ENCODE measurements at places on chromosomes 6 and 20.
A peak's percentile ranks its signal among the peaks of the same experiment; 100 is the strongest.

- DNase-seq: peak; percentile 33
These were observed 114.4 kb downstream of the ADGRG6 start for GRCh38 chr6:142416179-142416578.

DNA sequence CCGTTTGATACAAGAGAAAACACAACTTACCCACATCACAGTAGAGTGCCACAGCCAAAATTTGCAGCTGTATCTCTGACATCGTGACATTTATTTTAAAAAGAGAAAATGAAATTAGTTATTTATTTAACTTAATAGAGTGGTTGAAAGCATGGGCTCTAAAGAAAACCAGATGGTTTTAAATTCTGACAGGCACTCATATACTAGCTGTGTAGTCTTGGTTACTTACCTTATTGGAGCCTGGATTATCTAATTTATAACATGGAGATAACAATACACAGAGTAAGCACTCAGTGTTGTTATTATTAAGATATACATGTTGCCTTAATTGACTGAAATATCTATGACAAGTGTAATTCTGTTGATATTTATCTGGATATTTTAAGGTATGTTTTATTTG, 334.9 kb downstream of the GRIK2 start:
- DNase-seq: no peak

DNA sequence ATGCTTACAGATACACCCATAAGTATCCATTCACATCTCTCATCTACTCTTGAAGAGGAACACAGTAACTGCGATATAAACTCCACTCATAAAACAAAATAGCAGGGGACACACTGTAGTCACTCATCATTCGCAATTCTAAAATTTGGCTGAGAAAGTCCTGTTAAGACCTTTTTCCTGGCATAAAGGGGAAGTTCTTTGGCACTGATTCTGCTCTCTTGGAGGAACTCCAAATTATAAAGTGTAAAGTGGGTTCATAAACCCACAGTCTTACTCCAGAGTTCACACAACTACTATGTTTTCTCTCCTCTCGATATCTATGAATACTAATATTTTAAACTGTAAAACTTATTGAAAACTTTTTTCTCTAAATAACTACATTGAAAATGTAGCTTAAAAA, 80.6 kb downstream of the ADGB start:
- DNase-seq: no peak

GRCh38 chr6:156552849-156553248, 224.3 kb upstream of the ARID1B start:
- DNase-seq: no peak

DNA sequence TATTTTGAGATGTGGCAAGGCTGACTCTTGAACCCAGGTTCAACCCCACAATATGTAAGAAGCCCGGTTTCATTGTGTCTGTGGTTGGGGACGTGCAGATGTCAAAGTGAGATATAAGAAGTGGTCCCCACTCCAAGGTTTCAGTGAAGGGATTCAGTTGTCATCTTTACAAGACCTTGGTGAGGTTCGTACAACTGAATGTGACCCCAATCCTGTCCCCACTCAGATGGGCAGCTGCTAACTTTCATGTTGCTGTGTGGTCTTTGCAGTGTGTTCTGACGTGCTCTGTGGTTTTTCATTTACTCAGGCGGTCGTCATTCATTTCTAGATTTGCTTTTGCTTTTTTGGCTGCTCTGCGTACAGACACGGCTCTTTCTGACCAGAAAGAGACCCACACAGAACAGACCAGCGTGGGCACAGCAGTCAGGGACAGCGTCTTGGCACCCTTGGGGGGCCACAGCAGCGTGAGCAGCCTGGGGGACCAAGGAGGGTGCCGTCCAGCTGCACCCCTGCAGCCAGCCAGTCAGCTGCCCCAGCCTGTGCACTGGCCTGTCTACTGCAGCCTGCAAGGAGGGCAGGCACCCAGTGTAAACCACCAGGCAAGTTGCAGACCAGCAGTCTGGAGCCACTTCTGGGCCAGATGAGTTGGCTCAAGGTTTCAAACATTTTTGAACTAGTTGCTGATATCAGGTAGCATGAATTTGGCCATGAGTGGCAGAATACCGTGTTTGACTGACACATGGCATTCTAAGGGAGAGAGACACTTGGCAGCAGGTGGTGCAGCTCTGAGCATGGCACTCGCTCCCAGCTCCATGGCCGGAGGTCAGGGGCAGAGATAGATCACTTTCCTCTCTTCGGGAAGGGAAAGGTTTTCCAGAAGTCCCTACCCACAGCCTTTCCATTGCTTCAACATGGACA, 49.4 kb upstream of the IRF4 start:
- no peak for DNase-seq

DNA sequence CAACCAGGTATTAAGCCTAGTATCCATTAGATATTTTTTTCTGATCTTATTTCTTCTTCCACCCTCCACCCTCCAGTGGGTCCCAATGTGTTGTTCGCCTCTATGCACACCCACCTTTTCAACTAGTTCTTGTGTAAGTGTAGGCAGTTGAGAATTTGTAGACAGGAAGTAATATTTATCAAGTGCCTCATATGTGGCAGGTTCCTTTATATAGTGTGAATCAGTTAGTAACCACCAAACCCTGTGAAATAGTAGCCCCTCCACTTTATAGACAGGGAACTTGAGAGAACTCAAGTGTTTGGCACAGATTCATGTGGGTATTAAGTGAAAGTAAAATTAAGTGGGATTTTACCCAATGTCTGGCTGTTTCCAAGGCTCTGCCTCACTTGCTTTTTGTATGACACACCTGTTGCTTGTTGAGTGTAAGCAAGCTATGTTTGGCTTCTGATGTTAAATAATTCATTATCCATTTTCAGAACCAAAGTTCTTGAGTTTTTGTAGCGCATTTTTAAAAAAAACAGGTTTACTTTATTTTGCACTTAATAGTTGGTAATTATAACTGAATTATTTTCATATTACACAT, 24.8 kb downstream of the AFDN start:
- DNase-seq: no peak

GRCh38 chr6:85066266-85066665, 301.9 kb upstream of the TBX18 start:
- no peak for DNase-seq

DNA sequence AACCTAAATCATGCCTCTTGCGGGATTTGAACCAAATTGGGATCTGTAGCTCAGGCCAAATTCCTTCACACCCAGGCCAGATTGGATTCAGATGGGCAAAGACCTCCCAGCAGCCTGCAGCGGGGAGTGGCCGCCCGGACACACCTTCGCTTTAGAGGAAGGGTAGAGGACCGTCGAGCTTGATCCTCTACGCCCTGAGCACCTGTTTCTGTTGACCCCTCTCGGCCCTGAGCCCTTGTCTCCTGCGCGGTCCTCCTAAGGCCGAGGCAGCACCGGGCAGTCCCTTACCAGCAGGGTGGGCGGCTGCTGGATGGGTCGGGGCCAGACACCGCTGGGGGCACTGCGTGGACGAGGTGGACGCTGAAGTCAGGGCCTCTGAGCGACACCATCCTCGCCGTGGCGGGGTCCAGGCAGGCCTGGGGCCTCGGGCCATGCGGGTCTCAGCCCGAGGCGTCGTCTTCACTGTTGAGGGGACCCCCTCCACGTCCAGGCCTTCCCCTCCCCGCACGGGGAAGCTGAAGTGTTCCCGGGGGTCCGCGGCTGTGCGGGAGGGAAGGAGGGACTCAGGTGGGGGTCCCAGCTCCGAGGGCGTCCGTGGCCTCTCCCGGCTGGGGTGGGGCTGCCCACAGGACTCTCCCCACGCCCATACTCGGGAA, 114.8 kb downstream of the SMOC2 start:
- no peak for DNase-seq

DNA sequence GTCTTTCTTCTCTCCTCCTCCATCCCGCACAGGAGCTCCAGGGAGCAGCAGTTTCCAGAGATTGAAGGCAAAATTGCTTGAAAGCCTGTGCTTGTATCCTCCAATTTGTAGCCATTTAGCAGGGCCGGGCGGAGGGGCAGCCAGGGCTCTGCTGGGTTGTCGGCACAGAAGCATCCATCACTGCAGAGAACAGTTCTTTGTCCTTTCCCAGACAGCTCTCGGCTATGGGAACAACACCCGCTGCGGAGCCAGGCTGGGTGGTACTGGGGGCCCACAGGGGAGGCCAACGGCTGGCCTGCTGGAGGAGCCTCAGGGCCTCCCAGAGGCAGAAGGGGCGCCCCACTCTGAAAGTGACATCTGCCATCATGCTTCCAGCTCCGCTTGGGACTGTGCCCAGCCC, 7.8 kb downstream of the HRH3 start:
- no peak for DNase-seq
